Fibroblast of skin of abdomen (primary cell): ENCODE measurements at places on chromosomes 1 and 21.

DNA sequence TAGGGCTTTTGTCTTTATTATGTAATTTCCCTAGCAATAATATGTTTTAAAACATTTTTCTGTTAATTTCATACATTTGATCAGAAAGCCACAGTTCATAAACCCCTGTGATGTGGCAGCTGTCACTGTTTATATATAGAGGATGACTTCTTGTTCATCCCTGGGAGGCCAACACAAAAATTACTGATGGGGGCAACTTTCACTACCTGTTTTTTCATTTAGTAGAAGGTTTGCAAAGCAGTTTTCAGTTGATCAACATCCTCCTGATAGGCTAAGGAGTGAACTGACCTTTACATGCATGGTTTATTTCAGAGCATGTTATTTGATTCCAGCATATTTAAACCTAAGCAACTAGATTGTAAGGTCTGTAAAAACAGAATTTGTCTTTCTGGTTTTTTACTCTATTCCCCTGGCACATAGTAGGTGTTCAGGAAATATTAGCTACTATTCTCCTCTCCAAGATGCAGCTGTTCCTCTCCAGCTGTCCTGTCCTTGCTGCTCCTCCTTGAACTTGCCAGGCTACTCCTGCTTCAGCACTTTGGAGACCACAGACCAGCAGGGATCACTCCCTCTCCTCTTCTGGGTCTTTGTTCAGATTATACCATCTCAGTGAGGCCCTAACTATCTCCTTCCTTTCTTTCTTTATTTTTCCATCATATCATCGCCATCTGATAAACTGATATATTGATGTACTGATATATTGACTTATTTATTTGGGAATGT lies 54.7 kb downstream of the ROR1 start:
- DNase-seq, result no peak

- no peak for DNase-seq
Observed at GRCh38 chr1:242146652-242147051, 147.8 kb upstream of the MAP1LC3C start.

DNA sequence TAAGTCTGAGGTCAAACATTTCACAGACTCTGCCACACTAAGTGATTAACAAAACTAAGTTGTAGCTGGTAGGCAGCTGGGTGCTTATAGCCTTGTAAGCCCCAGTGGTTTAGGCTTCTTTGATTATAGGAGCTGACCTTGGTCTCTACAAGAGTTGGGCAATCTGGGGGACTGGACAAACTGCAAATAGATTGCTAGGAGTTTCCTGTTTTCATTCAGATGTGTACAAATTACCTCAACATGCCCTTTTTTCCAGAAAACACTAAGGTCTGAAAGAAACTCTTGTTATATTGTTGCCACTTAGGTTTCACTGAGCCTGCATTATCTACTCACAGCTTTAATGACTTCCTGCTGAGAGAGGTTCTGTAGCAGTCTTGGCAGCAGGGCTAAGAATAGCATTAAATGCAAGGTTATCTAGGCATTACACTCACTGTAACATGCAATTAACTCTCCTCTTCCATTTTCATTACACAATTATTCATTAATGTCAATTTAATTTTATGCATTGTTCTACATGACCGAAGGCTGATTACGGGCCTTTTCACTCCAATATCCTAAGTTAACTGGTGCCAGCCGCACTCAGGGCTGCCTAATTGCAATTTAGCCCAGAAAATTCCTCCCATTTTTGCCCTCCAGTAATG lies 314.0 kb downstream of the LMO4 start:
- peak; percentile 11 for DNase-seq

DNA sequence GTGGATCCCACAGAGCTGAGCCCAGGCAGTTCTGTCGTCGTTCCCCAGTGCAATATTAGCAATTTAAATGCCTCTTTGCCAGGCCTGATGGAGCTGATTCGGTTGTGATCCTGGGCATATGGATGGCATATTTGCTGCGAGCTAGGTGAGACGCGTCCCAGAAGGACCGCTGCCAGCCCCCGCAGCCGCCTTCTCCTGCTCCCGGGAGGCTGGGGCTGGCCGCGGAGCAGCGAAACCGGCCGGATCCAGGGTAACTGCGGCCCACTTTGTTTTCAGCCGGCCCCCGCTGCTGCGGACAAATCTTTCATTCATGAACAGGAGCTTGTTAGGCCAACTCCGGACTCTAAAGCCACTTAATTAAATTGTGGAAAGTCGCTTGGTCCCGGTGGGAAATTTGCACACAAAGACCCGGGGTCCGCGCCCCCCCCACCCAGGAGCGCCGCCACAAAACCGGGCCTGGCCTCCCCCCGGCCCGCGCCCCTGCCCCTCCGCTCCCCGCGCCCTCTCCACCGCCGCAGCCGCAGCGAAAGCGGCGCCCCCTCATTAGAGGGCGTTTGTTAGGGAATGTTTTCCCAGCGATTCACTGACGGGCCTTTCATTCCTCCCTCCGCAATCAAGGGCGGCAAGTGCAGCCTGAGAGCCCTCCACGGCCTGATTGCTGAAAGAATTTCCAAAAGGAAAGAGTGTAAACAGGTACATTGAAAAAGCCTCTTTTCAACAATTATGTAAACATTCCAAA lies 383.3 kb downstream of the RRAGC start:
- no peak for DNase-seq

DNA sequence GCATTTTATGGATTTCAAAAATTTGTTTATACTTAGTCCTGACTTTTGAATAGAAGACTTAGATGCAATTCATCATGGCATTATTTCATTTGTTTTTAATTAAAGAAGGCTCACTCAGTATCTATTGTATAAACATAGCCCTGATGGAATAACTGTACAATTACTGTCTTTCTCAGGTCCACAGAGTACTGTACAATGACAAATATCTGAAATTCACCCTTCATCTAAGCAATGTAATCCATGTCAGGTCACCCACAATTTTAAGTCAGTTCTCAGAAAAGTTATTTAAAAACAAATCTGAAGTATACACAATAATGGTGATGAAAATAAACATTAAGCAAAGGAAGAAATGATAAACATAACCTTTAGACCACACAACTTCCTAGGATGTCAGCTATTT lies 311.9 kb downstream of the GRIK1 start:
- DNase-seq, result no peak

DNA sequence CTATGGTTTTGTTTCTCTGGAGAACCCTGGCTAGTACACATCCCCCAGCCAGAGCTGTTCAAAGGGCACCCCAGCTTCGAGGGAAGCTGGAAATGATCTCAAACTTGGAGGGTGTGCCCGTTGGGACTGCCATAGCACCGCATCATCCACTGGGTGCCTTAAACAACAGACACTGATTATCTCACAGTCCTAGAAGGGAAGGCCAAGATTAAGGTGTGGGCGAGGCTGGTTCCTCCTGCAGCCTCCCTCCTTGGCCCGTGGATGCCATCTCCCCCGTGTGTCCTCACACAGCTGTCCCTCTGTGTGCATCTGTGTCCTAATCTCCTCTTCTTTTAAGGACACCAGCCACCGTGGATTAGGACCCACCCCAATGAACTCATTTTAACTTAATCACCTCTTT lies 4.2 kb upstream of the IBA57 start:
- no peak for DNase-seq

DNA sequence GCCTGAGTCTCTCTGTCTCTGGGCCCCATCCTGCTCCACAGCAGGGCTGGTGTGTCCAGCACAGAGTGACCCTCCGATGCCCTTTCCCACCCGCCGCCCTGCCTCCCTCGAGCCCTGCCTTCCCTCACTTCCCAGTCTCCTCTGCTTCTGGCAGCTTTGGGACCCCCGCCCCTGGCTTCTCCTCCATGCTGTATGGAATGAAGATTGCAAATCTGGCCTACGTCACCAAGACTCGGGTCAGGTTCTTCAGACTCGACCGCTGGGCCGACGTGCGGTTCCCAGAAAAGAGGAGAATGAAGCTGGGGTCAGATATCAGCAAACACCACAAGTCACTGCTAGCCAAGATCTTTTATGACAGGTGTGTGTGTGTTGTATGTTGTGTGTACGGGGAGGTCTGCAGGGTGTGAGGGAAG lies 14.3 kb downstream of the MOV10 start:
- DNase-seq, result no peak

DNA sequence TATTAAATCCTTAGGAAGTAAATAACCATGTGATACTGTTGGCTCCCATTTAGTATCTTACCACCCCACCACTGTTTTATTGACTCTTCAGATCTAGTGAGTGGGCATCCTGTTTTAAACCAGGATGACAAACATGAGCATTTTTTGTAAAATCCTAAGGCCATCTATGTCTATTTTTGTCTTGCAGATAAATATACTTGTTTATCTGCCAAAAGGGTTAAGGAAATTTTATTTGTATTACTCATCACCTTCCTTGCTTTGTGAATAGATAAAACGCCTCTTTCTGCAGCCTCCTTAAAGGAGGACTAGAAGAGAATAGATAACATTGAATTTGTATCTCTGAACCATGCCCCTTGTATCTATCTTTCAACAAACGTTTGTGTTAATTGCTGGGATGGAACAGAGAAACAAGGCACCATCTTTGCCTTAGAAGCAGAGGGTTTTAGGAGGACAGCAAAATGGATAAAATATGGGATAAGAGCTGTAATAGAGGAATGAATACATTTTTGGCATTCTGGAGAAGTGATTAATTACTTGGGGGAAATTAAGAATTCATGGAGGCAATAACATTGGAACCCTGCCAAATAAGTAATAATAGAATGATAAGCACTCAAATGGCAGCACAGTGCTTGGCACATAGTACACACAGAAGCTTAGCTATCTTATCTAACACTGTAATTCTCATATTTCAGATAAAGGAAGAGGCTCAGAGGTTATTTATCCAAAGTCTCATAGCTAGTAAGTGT lies 14.7 kb downstream of the YTHDF2 start:
- peak; percentile 61 for DNase-seq

DNA sequence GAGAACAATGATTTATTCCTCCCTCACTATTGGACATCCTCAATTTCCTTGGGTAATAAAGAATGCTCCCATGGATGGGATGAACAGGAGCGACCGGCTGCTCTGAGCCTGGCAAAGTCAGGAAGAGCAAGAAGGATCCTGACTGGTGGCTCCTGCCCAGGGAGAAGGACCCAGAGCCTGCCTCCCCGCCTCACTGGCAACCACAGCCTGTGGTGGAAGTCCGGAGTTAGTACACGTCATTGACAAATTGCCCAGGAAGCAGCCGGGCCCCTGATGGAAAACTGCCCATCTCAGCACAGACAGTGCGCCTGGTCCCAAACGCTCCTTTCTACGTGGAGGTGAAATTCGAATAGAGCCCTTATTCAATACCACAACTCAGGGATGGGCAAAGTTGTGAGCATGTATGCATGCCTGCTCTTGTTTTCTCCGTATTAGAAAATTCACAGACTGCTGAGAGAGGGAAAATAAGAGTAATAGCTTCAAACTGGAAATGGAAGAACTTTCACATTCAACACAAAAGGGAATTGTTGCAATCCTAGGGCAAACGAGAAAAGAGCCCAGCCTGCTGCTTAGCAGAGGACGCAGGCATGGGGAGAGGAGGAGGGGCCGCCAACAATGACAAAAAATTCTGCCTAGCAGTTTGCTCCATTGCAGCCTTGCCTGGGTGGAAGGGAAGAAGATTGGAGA lies 397.1 kb upstream of the VAMP3 start:
- peak; percentile 42 for DNase-seq

- no peak for DNase-seq
Observed at GRCh38 chr1:17635276-17635675, 95.8 kb downstream of the ARHGEF10L start.

GRCh38 chr21:46253610-46254124 lies 25.1 kb upstream of the LSS start:
- peak; percentile 5 for DNase-seq
